Transverse colon (tissue), 4 donors: ENCODE measurements at places on chromosomes 1 and 21.

GRCh38 chr1:247375747-247376146, 40.2 kb upstream of the NLRP3 start:
- no peak for DNase-seq

DNA sequence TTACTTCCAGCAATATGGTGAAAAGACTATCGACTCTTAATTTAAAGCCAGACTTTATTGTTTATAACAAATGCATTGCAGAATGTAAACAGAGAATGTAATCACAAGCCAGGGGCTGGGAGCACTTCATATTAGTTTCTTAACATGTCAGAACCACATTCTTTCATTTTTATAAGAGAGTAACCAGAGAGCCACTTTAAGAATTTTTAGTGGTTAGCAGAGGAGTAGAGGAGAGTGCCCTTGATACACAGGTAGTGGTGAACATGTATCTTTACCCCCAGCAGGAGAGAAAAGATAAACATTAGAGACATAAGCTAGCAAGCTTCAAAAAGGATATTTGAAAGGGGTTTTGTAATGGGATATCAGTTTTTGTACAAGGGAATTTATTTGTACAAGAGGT, 11.1 kb downstream of the AMY2B start:
- DNase-seq = no peak

DNA sequence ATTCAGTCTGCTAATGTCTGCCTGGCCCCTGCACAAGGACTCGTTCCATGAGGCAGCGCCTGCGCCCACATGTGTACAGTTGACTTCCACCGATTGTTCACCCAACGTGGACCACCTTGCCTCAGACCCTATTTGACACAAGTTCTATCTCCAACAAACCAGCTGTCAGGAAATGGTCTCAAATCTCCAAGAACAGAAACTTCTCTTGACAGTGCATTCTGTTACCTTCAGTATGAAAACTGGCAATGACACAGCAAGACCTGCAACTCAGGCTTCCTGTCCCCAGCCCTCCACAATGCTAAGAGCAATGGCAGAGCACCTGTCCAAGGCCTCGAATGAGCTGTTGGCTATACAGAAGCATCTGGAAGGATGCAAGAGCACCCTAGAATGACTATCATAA, 102.3 kb upstream of the CLDN14 start:
- DNase-seq = no peak

DNA sequence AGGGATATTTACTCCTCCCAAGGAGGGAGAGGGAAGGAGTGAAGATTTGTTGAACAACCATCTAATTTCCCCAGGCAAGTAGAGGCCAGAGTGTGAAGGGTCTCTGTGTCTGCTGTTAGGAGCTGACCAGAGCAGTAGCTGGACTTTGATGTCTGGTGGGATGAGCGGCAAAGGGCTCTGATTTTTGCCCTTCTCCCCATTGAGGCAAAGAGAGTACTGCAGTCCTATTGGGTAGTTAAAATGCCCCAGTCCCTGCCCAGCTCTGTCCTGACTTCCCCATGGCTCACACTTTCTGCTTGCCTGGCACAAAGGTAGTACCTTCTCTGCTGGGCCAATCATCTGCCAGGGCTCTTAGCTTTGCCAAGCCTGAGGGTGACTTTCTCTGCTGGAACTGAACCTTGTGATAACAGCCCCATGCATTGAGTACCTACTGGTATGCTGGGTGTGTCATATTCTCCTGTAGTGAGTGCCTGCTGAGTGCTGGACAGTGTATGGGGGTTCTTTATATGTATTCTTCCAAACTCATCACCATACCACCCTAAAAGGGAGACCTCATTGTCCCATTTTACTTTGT, 64.0 kb upstream of the SELENON start:
- no peak for DNase-seq

DNA sequence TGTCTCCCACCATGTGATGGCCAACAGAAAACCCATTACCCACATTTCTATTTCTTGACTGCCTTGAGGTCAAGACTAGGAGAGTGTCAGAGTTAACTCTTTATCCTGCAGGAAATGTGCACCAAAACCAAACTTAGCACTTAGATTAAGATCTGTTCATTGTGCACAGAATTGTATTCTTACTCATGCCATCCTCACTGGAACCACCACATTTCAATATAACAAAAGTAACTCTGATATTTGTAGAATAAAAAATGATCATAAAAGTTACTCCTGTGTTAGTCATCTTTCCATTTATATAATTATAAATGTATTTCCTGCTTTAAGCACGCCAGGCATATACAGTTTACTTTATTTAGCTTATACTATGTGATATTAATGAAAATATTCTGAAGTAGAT, 193.0 kb upstream of the DPYD start:
- no peak for DNase-seq

GRCh38 chr1:28039341-28039740, 49.1 kb downstream of the EYA3 start:
- DNase-seq = no peak

- no peak for DNase-seq
Observed at GRCh38 chr1:200314085-200314750, 95.6 kb downstream of the ZNF281 start.

- no peak for DNase-seq
Observed at GRCh38 chr1:112933820-112934571, 22.0 kb downstream of the SLC16A1 start.

DNA sequence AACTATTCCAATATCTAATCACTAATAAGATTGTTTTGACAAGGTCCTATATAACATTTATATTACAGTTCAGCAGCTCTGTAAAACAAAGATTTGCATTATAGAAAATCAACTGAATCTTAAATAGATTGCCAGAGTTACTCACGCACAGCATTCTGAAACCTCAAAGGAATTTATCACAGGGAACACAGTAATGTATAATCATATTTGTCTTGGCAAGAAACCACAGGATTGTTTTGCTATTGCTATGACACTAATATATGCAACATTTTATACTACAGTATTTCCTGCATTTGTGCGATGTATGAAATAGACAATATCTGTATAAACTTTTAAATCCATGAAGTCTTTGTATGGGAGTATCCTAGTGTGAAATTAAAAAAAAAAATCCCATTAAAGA, 101.4 kb downstream of the PLPPR5 start:
- no peak for DNase-seq

DNA sequence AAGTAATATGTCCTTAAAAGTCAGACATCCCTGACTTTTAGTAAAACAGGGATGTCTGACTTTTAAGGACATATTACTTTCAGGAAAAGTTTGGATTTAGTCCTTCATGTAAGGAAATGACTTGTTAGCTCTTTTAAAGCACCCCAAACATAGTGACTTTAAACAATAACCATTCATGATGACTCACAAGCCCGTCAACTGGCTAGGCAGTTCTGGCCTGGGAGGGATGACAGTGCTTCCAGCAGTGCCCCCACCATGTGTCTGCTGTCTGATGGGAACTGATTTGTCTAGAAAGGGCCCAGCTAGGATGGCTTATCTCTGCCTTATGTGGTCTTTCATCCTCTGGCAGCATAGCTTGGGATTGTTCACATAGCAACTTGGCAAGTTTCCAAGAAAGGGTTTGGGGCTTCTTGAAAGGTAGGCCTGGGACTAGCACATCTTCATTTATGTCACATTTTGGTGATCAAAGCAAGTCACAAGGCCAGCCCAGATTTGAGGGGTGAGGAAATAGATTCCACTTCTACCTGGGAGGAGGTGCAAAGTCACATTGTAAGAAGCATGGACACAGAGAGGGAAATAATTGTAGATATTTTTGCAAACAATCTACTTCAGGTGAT, 143.5 kb downstream of the C1orf94 start:
- DNase-seq = no peak

DNA sequence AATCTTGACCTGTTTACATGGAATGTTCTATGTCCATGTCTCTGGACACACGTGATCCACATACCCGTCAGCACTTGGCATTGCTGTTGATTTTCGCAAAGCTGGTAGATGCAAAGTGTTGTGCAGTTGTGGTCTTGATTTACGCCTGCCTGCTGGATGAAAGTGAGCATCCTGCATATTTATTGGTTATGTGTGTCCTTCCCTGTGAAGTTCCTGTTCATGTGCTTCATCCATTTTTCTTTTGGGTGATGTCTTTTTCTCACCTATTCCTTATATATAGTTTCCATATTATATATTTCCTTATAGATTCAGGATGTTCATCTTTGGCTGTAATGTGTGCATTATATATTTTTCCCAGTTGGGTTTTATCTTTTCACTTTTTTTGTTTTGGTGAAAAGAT, 6.5 kb downstream of the AGPAT3 start:
- DNase-seq = no peak

- DNase-seq = no peak
Observed at GRCh38 chr1:72278461-72278860, 3.9 kb downstream of the NEGR1 start.

- DNase-seq = peak; percentile 3
Observed at GRCh38 chr1:3000671-3001470, 20.4 kb upstream of the ACTRT2 start.

- no peak for DNase-seq
Observed at GRCh38 chr1:174911606-174912005, 88.1 kb upstream of the CACYBP start.

DNA sequence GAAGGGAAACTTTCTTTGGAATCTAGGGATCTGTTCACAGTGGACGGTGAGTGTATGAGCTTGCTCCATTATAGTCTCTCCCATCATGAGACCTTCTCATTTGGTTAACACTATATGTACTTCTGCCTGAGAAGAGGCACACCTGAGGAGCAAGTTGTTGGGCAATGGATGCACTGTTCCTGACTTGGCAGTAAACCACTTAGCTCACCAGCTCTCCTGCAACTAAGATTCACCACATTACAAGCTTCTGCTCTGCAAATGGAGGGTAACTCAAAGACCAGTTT, 10.2 kb downstream of the MACF1 start:
- no peak for DNase-seq

DNA sequence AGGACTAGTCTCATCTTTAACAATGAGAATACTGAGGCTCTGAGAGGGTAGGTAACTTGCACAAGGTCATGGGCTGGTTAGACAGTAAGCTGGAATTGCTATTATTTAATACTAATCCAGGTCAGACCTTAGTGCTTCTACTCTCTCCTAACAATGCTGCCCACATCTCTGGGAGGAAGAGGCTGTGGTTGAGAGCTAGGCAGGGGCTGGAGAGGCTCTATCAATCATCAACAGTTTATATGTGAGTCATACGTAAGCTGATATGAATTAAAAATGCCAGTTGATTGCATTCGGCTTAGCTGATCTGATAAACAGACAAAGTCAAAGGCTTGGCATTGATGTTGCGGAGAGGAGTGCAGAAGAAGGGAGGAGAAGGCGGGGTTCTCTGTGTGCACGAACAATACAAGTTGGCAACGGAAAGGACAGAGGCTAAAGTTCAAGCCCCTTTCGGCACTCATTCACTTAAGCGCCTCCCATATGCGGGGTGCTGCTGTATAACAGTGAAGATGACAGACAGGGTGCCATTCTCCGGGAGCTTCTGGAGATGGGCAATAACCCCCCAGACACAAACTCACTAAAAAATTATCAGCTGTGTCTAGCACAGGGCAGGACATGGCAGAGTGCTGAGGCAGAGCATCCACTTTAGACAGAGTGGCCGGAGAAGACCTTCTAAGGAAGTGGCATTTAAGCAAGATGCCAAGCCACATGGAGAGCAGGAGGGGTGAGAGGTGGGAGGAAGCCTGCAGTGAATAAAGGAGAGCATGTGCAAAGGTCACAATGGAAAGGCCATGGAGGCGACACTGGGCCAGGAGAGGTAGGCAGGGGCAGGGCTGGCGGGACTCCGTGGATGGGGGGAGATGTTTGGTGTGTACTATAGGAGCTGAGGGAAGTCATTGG, 195.2 kb downstream of the ZSCAN20 start:
- no peak for DNase-seq

DNA sequence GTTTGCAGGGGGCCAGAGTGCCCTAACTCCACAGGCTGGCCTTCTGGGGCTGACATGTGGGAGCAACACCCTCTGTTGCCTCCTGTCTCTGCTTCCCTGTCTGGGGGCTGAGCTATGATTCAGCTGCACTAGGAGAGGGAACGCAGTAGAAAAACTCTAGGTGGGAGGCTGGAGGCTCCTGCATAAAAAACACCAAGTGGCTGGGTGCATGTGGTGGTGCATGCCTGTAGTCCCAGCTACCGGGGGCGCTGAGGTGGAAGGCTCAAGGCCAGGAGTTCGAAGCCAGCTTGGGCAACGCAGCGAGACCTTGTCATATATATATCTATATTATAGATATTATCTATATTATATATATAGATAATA, 5.6 kb downstream of the KIF17 start:
- no peak for DNase-seq

DNA sequence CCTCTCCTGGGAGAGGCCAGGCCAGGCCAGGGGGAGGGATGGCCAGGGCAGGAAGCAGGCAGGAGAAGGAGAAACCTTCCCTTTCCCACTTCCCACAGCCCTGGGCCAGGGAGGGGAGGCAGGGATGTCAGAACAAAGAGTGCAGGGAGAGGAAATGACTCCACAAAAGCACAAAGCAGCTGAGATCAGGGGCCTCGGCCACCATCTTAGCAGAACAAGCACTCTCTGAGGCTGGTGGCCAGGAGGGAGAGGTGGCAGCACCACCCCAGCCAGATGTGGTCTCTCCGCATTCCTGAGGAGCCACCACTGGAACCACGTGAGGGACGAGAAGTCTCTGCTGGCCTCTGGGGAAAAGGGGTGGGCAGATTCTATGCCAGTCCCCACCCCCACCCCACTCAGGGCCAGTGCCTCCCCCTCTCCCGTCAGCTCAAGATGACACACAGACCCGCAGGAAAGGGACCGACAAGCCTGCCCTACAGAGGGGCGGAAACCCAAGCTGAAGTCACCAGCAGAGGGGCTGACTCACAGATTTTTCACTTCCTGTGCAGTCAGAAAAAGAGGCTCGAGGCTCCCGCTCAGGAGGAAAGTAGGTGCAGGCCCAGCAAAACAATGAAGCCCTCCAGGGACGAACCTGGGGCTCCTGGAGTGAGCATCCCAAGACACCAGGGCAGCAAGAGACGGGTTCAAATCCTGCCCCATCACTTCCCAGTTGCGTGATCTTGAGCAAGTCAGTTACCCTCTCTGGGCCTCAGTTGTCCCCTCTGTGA, 24.1 kb upstream of the ALDH4A1 start:
- peak; percentile 70 for DNase-seq

GRCh38 chr1:118998171-118998570, 10.0 kb upstream of the TBX15 start:
- no peak for DNase-seq

- DNase-seq = no peak
Observed at GRCh38 chr21:43297391-43297981, 128.7 kb downstream of the CRYAA start.

DNA sequence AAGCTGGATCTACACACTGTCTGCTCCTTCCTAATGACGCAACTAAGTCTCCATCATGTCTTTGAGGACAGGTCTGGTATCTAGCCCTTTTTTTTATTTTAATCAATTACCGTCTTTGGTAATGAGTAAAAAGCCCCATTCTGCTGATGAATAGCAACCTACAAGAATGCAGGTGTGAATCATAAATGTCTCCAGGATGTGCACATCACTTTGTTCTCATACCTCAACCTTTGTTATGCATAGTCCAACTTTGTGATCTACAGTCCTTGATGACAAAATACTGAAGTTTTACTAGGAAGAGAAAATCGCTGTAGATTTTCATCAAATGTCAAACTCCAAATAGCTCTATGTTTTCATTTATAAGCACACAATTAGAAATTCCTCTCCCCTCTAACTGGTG, 39.3 kb downstream of the PLPPR5 start:
- DNase-seq = no peak
